ENCODE measurements at places on chromosomes 5 and 9.

DNA sequence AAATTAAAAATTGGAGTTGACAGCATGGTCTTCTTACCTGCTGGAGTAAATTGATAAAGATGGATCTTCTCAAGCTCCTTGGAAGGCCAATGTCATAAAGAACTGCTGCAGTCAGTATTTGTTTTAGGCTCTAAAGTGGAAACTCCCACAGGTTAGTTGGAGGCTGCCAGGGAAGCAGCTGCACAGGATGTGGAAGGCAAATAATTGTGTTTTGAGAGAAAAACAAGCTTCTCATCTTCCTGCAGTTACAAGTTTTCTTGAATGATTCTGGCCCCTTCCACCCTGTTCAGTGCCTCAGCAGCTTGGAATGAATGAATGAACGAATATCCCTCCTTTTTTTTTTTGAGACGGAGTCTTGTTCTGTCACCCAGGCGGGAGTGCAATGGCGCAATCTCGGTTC, 13.9 kb downstream of the MROH2B start:
- DNase-seq = no peak

DNA sequence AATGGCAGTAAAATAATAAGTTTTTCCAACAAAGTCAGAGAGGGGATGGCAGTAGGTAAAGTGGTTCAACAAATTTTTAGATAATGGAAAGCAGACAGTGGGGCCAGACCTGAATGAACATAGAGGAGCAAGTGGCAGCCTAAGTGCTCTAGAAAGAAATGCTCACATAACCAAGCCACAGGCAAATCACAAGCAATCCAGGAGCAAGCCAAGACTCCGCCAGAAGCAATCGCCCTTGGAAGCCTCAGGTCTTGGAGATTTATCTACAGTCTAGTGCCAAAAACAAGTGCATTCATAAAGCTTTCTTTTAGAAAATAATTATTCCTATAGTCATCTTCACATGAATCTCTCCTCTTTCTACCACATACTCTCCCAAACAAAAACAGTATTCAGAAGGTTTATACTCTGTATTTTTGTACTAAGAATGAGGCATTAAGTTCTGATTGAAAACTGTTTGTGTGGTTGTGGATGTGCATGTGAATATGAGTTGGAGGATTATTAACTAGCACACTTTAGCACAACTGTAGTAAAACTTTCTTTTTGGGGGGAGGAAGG, 375.5 kb downstream of the CDH9 start:
- DNase-seq = no peak

DNA sequence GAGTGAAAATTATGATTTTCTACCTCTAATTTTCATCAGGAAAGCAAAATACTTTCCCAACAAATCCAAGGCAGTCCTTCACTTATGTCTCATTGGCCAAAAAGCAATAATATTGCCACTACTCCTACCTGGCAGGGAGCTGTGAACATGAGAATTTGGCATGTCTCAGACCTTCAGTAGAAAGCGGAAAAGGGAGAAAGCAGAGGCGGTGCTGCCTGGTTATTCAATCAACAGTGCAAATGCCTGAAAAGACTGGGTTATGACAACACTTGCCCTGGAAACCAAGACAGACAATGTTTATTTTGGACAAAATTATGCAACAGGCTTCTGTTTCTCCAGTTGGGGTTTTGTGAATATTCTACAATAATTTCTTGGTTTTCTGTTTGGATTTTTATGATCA, 194.4 kb downstream of the TAF11L14 start:
- no peak for DNase-seq

GRCh38 chr9:128685636-128686489, 3.2 kb upstream of the SET start:
- DNase-seq = no peak

- peak; percentile 12 for DNase-seq
Observed at GRCh38 chr9:15357050-15357653, 50.1 kb upstream of the TTC39B start.

- no peak for DNase-seq
Observed at GRCh38 chr9:78393340-78393739, 96.4 kb downstream of the PSAT1 start.

DNA sequence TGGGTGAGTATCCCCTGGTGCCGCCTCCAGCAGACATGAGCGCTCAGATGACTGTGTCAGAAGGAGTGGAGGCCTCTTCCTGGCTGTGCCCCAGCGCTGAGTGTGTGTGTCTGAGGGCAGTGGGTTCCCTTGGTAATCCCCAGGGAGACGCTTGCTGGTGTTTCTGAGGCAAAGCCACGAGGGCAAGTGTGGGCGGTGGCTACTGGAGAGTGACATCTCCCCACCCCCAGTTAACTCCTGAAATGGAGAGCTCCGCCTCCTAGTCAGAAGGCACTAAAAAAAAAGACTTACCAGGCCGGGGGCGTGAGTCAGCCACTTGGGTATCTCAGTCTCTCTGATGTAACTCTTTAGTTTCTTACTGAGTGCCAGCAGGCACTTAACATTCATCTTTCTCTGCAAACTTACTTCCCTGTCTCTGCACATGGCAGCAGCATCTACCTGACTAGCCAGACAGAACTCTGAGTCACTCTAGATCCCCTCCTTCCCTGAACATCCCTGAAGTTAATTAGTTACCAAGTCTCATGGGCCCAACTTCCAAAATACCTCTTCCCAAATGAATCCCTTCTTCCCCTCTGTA, 19.3 kb downstream of the ORM2 start:
- peak; percentile 93 for DNase-seq

- DNase-seq = no peak
Observed at GRCh38 chr9:12739014-12739652, 35.7 kb upstream of the LURAP1L start.

GRCh38 chr5:147245381-147246165, 10.7 kb downstream of the STK32A start:
- DNase-seq = no peak

GRCh38 chr5:89826938-89827337, 582.6 kb downstream of the CETN3 start:
- no peak for DNase-seq

- no peak for DNase-seq
Observed at GRCh38 chr9:111458139-111459009, 25.8 kb downstream of the ECPAS start.

GRCh38 chr5:120765189-120765588, 301.1 kb downstream of the PRR16 start:
- DNase-seq = no peak

GRCh38 chr5:100676817-100677631, 141.8 kb downstream of the FAM174A start:
- no peak for DNase-seq

GRCh38 chr5:106171708-106172107, 1499.0 kb downstream of the EFNA5 start:
- DNase-seq = no peak

- DNase-seq = no peak
Observed at GRCh38 chr5:173679909-173680630, 63.6 kb upstream of the BOD1 start.

DNA sequence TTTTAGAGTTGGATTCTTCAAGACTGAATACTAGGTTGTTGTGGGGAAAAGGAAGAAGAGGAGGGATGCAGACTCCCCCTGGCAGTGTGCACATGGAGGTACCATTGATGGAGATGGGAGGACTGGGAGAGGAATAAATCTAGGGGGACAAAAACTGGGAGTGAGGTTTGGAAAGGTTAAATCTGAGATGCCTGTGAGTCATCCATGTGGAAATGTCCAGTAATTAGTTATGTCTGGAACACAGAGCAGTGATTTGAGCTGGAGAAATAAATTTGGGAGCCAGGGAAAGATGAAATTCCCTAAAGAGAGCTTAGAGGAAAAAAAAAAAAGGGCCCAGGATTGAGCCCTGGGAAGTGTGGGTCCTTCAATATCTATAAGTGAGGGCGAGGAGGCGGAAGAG, 8.0 kb upstream of the CCIN start:
- DNase-seq = no peak

GRCh38 chr9:95142315-95142714, 175.2 kb downstream of the FANCC start:
- DNase-seq = no peak

DNA sequence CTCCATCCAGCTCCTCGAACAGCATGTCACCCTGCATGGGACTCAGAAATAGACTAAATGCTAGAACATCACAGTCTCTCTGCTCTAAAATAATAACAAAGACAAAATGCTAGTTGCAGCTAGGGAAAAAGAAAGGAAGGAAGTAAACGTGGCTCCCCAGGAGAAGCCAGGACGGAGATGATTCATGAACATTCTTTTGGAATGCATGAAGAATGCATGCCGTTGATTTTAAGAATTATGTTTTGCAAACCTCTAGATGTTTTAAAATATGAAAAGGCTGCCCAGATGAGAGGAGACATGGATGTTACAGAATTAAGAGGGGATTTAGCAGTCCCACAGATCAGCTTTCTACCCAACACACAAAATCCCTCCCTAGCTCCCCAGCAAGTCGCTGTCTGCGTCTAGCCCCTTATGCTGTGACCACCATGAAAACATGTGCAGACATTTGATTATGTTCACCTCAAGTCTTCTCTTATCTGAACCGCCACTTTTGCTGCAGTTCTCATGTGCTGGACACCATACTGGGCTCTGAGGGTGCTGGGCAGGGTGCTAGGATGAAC, 139.4 kb upstream of the LMX1B start:
- DNase-seq = no peak

- no peak for DNase-seq
Observed at GRCh38 chr9:72661401-72662135, 140.2 kb downstream of the TMC1 start.

- no peak for DNase-seq
Observed at GRCh38 chr9:126587187-126588185, 26.2 kb upstream of the LMX1B start.

DNA sequence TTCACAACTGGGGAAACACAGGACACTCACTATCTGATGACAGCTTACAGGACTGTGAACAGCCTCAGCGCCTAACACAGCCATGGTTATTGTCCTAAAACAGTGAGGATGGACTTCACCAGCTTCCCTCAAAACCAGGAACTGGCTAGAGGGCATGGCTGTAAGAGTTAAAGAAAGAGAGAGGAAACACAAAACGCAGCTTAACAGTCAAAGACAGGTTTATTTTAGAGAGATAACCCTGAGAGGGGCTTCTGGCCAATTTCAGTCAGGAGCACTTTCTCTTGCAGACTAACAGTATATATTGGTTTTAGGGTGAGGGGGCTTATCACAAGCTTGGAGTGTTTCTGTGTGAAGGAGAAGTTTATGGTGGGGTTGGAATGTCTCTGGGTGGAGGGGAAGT, 35.7 kb upstream of the RANBP17 start:
- DNase-seq = no peak

DNA sequence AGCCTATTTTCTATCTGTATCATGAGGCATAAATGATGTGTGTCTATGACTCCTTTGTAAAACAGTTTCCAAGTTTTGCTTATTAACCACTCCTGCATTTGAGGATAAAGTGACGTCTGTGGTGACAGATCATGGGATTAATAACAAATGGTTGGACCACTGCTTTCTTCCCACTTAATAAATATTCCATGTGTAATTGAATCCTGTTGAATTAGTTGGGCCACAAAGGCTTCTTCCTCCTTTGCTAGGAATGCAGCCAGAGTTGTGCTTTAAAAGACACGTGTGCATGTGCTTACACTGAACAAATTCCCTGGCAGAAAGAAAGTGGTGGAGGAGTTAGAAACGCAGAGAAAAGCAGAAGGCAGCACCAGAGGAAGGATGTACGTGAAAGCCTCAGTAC, 150.2 kb downstream of the ACTBL2 start:
- no peak for DNase-seq

- DNase-seq = no peak
Observed at GRCh38 chr5:21774801-21775200, 1078.3 kb downstream of the CDH12 start.

DNA sequence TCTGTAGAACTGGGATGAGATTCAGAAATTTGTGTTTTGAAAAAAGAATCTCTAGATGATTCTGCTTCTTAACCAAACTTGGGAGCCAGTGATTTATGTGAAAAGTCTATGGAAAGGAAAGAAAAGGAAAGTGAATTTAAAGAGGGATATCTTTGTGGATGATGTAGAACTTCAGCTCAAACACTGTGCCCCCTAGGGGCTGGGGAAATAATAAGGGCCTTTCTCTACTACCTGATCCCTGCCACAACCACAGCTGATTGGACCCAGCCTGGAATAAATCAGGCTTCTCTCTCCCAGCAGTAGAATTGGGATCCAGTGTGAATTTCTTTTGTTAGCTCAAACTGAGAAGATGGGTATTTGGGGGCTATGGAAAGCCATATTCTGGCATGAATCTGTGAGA, 155.0 kb downstream of the PRELID2 start:
- DNase-seq = no peak

DNA sequence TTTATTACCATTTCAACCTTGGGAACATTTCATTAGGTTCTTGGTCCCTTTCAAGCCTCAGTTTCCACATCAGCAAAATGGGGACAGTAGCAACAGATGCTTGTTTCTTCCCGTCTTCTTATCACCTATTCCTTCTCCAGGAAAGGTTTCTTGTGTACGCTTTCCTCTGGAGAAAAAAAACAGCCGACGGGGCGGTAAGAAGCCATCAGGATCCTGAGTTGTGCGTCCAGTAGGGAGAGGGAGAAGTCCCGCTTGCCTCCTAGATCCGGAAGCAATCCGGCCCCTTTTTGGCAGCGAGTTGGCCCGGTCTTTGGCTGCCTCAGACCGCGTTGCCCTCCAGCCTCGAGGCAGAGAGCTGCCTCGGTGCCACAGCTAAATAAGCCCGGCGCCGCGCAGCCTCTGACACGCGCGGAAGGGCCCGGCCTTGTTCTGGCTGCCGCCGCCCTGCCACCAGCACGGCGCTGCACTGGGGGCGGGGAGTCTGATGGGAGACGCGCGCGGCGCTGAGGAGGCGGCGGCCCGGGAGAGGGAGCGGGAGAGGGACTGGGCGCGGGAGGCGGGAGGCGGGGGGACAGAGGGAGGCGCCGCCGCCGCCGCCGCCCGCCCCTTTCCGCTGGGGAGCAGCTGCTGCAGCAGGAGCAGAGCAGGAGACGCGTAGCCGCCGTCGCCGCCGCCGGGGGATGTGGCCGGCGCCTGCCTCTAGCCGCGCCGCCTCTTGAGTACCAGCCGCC, at the start of gene SLC44A1:
Gene SLC44A1, plus strand, starts transcription at position 649 of the 731 bp plus-strand sequence. CDS start 218 bp downstream, outside the sequence.
- DNase-seq = peak; percentile 91

DNA sequence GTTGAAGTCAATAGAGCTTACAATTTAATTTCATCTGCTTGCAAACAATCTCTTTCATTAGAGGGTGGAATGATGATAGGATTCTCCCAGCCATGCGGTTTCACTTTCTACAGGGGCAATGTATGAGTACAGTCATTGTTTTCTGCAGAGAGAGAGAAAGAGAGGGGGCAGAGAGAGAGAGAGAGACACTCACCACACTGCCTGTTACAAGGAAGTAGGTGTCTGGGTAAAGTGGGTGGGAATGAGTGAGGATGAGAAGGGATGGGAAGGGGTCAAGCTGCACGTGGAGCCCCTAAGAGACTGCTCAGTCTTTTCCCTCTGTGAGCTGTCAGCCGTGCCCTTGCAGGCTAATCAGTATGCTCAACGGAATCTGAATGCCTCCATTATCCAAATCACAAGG, 454.3 kb downstream of the KDM4C start:
- no peak for DNase-seq

GRCh38 chr9:120303519-120303918, 276.4 kb downstream of the CDK5RAP2 start:
- DNase-seq = no peak

DNA sequence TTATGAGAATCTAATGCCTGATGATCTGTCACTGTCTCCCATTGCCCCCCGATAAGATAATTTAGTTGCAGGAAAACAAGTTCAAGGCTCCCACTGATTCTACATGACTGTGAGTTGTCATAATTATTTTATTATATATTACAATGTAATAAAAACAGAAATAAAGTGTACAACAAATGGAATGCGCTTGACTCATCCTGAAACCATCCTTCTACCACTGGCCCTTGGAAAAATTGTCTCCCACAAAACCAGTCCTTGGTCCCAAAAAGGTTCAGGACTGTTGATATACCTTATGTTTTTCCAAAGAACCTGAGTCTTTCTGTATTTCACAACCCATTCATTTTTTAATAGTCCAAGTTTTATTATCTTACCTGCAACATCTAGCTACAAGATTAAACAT, 403.5 kb downstream of the TAF11L14 start:
- no peak for DNase-seq

Data from stimulated activated CD4-positive, alpha-beta T cell treated with anti-CD3 and anti-CD28 coated beads, Interleukin-4, amount 100 ng/mL, for 48 hours (primary cell).